ENCODE measurements at places on chromosomes 3 and 15.

GRCh38 chr3:180747805-180748361 is 68.6 kb upstream of the CCDC39 start:
- no peak for DNase-seq

DNA sequence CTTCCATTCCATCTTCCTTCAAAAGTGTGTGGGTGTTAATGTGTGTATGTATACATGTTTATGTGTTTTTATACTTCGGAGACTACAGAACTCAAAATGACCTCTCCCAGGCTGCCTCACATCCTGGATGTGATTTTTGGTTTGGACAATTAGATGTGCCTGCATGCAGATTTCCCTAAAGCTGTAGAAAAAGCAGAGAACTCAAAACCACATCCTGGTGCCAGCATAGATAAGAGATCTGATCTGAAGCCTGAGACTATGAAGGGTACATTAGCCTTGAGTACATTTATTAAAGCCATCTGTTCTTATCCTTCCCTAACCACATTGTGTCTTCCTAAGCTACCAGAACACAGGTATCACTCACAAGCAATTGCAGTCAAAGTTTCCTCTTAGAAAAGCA is 319.4 kb upstream of the RASGRP1 start:
- no peak for DNase-seq

DNA sequence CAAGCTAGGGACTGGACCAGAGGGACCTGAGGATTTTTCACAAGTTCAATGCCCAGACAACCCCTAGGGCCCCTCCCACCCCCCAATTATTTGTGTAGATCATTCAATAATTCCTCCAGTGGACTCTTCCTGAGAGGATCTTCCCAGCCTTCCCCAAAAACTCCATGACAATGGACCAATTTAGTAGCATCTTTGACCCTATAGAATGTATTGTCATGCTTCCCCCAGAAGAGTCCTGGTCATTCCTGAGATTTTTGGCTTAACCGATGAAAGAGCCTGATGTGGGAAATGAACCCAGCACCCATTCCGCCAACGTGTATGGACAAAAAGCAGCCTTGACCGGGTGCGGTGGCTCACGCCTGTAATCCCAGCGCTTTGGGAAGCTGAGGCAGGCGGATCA is 119.2 kb upstream of the RNF7 start:
- no peak for DNase-seq

DNA sequence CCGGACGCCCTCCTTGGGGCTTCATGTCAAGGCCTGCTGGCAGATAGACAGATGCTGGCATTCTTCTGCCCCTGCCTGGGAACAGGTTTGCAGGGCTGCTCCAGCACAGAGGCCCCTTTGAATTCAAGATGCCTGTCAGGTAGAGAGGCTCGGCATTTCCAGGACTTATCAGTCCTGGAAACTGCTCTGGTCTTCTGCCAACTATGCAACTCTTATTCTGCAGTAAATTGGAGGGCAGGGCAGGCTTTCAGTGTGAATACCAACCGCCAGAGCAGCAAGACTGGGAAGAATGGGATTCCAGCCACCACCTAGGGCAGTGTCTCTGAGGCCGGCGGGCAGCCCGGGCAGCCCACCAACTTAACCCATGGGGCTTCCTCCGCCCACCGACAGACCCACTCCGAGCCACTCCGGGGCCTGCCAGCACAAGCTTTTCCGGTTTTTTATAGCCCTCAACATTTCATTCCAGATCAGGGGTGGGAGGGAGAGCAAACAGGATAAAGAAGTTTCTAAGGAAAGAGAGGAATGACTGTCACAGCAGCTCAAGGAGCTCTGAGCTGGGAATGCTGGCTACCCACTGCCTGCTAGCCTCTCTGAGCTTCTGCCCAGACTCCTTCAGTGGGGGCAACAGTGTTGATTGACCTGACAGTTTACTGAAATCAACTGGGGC is 140.9 kb downstream of the NTRK3 start:
- no peak for DNase-seq

DNA sequence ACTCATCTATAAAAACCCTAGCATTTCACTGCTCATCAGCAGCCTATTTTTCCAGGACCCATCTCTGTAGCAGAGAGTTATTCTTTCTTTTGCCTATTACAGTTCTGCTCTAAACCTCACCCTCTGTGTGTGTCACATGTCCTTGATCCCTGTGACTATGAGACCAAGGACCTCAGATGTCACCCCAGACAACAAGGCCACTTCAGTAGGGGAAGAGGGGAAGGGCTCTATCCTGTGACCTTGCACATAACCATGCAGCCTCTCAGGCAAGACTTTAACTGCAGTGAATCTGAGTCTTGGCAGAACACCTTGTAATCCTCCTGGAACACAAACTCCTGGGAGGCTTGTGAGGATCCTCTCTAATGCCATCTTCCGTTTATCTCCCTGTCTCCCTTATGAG is 4.4 kb upstream of the ZNF589 start:
- DNase-seq = no peak

- no peak for DNase-seq
Observed at GRCh38 chr3:128412180-128413002, 54.3 kb downstream of the DNAJB8 start.

Data from activated CD4-positive, alpha-beta T cell treated with anti-CD3 and anti-CD28 coated beads for 24 hours (primary cell).